ENCODE measurements at places on chromosomes 5 and 9.

DNA sequence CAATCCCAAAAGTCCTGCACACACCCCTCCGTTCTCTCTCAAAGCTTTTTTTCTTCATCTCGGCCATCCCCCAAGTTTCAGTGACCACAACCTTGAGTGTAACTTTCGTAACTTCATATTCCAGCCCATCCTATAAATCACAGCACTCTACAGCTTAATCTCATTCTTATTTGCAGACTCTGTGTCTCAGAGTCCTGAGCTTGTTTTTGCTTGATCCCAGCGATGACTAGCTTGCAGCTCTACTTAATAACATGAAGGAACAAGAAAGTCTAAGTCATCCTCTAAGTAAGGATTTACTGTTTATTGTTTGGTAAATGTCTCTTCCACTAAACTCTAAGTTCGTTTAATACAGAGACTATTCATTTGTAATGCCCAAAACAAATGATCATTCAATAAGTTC lies 2.6 kb upstream of the SPDL1 start:
- DNase-seq: no peak

DNA sequence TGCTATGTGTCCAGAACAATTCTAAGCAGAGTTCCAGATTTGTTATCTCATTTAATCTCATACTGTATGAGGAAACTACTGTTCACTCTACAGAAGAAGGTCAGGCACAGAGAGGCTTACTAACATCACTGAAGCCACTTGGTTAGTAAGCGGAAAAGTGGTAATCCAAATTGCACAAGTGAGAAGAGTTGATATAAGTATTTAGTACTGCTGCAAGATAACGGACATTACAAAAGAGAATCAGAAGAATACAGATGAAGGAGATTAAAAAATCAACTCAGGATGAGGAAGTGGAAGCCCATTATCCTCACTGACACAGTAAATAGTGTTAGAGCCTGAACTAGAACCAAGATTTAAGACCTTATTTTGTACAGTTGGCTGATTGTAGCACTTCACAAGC lies 22.3 kb upstream of the TLR4 start:
- no peak for DNase-seq

DNA sequence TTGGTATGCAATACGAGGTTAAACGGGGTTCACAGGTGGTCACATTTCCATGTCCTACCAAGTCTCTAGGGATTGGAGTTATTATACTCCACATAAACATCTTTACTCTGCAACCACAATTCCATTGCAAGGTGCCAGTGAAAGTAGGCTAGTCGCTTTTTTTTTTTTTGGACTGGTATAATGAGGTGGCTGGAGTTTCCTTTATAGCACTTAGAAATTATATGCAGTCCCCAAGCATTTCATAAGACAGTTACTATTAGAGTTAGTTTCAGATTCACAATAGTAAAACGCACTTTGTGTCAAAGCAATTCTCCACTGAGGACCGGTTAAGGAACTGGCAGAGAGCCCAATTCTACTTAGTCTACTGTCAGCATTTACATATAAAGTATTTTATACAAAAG lies 1.4 kb downstream of the MEF2C start:
- no peak for DNase-seq

- DNase-seq: no peak
Observed at GRCh38 chr5:100683881-100684280, 148.7 kb downstream of the FAM174A start.

DNA sequence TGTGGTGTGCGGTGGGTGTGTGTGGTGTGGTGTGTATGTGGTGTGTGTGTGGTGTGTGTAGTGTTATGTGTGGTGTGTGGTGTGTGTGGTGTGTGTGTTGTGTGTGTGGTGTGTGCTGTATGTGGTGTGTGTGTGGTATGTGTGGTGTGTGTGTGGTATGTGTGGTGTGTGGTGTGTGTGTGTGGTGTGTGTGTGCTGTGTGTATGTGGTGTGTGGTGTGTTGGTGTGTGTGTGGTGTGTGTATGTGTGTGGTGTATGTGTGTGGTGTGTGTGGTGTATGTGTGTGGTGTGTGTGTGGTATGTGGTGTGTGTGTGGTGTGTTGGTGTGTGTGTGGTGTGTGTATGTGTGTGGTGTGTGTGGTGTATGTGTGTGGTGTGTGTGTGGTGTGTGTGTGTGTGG lies 144.3 kb downstream of the HSD17B3 start:
- DNase-seq: no peak

DNA sequence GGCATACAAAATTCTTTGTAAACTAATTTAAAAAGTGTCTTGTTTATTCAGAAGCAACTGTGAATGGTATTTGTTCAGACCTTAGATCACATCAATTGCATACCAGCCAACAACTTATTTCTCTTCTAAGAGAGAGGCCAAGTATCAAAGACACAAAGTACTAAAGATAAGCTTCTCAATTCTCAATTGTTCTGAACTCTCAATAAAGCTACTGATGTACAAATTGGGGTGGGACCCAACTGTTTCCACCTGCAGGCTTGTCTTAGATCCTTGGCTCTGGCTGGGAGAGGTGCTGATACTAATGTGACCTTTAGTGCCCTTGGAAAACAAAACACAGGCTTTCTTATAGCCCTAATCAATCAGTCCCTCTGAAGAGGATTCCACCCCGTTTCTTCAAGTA lies 22.1 kb downstream of the XRCC4 start:
- DNase-seq: no peak

- no peak for DNase-seq
Observed at GRCh38 chr9:135526089-135526729, 5.0 kb downstream of the LCN1 start.

- no peak for DNase-seq
Observed at GRCh38 chr9:70044490-70045307, 1.1 kb downstream of the MAMDC2 start.

- DNase-seq: no peak
Observed at GRCh38 chr5:138339091-138339456, 1.0 kb downstream of the FAM53C start.

GRCh38 chr9:112069318-112070169 lies 105.6 kb downstream of the SUSD1 start:
- DNase-seq: peak; percentile 40

DNA sequence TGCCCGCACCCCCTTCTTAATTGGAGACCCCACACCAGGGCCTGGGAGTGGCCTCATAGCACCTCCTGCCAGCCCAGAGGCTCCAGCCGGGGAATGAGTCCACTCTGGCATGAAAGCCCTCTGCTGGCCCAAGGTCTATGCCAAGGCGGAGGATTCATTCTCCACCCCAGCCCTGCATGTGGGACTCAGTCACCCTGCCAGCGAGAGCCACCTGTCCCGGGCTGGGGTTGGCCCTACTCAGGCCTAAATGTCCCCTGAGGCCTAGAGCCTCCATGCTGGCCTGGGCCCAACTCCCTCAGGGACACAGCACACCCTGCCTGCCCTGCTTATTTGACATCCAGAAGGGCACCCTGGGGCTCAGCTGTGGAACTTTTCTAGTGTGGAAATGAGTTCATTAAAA lies 1.0 kb upstream of the RAPGEF1 start:
- DNase-seq: no peak

GRCh38 chr5:175548626-175549311 lies 70.4 kb downstream of the SFXN1 start:
- DNase-seq: no peak

GRCh38 chr5:143008809-143009521 lies 238.8 kb downstream of the ARHGAP26 start:
- peak; percentile 91 for DNase-seq
